ENCODE measurements at places on chromosomes 16 and 17.
A peak's percentile ranks its signal among the peaks of the same experiment; 100 is the strongest.

DNA sequence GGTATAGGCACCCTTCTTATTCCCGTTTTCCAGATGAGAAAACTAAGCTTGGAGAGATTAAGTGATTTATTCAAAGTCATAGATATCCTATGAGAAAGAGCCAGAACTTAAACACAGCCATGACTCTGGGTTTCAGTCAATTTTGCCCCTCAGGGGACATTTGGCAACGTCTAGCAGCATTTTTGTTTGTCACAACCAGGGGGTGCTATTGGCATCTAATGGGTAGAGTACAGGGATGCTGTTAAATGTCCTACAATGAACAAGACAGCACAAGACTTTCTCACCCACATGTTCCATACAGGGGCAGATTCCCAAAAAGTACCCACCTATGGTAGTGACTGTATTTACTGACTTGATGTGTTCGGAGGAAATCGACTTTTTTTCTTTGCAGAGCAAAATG, 4.8 kb upstream of the SHISA9 start:
- DNase-seq, result peak; percentile 37

DNA sequence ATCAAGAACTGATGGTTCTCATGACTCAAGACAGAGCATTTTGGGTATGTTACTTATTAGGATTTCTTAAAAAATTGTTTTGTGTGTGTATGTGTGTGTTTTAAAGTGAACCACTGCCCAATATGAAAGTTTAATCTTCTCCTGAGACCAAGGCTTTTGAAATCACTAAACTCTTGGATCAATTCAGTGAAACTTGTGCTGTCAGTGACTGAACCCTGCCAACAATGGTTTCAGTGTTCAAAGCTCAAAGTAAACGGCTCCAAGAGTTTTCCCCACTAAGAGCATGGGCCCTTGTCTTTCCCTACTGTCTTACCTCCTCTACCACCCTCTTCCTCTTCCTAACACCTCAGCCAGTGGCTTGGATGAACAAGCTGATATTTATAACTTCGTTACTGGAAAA, 22.0 kb downstream of the NFE2L1 start:
- DNase-seq, result no peak

DNA sequence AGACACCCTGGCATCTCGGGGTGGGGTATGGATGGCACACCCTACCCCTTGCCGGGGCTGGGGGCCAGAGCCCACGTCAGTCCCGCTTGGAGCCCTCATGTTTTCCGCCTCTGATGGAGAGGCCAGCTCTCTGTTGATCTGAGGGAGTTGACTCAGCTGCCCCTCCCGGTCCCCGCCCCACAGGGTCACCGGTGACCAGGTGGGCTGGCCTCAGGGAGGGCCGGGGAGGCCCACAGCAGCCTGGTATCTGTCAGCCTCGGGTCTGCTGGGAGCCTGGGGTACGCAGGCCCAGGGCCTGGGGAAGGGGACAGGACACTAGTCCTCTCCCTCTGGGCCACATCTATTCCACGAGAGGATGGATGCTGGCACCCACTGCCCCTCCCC, 109.5 kb upstream of the CIBAR2 start:
- DNase-seq, result no peak

- DNase-seq, result no peak
These were observed 118.2 kb upstream of the KCNJ18 start for GRCh38 chr17:21573961-21574610.

DNA sequence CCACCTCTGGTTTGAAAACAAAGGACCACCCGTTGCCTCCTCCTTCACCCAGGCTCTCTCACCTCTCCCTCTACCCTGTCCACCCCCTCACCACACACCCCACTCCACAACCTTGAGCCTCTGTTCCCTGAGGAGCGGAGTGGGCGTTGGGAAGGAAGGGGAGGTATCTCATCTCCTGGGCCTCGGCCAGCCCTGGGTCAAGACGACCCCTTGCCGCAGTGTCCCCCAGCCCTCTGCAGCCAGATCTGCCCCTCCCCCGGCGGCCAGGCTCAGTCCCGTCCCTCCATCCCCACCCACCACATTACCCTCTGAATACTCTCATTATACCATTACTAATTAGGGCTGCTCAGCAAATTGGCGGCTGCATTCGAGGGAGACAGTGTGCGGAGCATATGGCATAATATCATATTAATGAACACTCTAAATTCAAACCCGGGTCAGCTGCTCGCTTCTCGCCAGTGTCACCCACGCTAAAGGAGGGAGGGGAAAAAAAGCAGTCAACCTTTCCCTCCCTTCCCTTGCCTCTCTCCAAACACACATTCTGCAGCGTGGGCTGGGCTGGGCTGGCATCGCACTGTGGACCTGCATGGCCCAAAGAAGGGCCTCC, 123.2 kb upstream of the LHX1 start:
- no peak for DNase-seq

GRCh38 chr17:144936-145670, 7.7 kb downstream of the SCGB1C2 start:
- no peak for DNase-seq

DNA sequence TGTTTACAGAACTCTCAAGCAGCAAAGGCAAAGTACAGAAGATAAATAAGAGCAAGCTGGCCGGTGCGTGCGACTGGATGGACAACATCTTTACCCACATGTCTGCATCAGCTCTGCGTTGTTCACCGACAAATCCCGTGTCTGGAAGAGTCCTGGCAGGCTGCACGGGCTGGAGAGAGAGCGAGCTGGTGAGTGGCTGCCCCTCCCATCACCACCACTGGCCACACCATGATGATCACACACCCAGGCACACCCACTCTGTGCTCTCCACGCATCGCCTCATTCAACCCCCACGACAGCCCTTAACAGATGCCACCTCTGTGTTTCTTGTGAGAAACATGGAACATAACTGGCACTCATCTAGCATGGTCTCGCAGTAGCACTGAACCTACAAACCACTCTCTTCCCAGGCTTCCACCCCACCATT, 59.2 kb downstream of the ANKRD11 start:
- DNase-seq, result no peak

DNA sequence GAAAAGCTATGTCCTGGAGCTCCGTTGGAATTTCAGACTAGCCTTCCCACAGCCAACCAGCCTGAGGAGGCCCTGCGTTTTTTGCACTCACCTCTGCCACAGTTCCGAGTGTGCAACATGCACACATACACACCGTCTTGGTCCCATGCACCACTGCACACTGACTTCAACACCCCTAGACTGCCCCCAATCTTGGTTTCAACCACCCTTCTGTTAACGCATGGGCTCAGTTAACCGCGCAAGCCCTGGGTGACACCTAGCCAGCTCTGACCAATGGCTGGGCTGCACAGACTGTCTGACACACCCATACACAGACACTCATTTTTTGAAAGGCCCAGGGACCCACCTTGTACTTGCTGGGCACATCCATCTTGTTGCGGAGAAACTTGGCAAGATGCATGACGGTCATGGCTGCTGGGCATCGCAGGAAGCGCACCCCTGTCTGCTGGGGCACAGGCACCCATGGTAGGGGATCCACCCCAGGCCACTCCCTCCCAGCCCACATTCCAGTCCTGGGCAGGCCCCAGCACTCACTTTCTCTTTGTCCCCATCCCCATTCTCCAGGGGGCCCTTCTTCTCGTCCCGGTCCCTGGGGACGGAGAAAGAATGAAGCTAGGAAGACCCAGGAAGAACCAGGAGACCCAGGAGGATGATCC, 8.0 kb downstream of the CISD3 start:
- DNase-seq, result no peak

DNA sequence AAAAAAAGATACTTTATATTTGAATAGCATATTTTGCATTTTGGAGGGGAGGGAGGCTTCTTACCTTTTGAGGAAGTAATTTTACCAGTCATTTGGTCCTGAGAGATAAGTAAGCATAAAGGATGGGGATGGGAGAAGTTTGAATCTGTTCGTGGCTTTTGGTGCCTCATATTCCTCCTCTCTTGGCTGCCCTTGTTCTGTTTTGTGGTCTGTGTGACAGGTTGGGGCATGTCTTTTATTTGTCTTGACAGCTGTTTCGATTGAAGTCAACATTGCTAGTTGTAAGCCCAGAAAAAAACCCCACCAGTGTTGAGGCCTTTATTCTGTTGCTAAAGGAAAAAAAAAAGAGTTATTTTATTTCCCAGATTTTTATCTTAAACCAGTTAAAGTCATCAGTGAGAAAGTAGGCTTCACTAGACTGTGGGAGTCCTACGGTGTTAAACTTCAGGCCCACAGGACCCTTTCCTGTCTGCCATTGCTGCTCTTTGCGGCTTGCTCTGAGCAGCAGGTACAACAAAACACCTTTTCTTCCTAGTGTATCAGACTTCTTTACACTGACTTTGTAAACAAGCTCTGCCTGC, 11.4 kb downstream of the SLC7A6 start:
- DNase-seq, result peak; percentile 98

DNA sequence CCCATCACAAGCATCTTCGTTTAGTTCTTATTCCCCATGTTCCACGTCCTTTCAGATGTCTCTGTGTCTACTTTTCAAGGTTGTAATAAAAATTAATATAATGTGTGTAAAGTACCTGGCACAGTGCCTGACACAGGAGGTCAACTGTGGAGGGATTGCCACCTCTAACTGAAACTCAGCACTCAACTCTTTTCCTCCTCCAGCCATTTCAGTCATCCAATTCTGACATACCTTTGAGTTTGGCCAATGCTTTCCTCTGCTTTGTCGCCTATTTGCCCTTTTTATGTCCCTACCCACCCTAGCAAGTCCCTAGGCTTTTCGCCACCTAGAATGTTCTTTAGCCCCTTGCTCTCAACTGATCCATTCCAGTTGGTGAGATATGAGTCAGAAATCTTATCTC, 1.6 kb downstream of the UBE2Z start:
- DNase-seq, result no peak

- no peak for DNase-seq
These were observed 62.6 kb upstream of the ERN1 start for GRCh38 chr17:64192589-64192988.

GRCh38 chr17:30997270-30997669, 26.4 kb downstream of the RNF135 start:
- DNase-seq, result no peak

DNA sequence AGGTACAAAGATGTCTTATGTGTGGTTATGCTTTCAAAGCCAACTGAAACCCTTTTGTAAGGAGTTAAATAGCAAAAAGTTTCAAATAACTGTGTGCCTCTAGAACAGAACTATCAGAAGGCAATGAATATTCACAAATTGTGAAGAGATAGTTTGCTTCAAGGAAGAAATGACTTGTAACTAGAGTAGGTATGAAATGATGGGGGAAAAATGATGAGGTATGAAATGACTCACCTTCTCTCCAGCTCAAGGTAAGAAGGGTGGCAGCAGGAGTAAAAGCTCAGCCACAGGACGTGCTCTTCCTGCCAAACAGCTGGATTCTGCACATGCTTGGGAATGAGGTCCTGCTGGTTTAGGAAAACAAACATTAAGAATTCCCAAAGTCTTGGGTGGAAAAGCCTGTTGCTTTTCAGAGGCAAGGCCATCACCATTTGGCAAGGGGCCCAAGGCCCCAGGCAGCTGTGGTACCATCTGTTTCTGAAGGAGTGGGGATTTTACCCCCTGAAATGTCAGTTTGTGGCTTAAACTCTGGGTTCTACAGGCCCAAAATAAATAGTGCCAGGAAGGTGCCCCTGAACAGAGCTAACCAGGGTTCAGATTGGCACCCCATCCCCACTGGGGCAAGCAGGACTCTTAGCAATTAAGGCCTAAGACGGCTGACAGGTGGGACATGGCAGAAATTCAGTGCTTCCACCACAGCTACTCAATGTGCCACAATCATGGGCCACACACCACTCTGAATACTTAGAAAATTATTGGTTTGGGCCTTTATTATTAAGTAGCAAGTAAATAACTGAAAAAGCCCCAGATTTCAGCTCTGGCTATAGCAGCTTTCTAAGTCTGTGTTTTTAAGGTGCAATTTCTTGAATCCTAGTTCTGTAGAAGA, 13.3 kb downstream of the HERPUD1 start:
- DNase-seq, result no peak

GRCh38 chr17:6421700-6422604, 13.0 kb downstream of the AIPL1 start:
- DNase-seq, result peak; percentile 71

DNA sequence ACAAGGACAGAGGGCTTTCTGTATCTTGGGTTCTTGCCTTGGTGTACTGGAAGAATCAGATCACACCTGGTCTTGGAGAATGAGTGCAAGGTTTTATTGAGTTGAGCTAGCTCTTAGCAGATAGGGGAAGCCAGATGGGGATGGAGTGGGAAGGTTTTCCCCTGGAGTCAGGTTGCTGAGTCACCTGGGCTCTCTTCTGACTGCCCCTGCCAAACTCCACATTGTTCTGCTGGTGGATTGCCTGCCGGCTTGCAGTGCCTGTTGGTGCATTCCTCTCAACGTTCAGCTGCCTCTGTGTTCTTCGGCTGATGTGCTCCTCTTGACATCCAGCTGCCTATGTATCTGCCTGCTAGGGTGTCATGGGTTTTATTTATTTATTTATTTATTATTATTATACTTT, 1431.1 kb downstream of the CDH8 start:
- DNase-seq, result no peak

GRCh38 chr16:73125850-73126524, 78.1 kb upstream of the ZFHX3 start:
- DNase-seq, result no peak

DNA sequence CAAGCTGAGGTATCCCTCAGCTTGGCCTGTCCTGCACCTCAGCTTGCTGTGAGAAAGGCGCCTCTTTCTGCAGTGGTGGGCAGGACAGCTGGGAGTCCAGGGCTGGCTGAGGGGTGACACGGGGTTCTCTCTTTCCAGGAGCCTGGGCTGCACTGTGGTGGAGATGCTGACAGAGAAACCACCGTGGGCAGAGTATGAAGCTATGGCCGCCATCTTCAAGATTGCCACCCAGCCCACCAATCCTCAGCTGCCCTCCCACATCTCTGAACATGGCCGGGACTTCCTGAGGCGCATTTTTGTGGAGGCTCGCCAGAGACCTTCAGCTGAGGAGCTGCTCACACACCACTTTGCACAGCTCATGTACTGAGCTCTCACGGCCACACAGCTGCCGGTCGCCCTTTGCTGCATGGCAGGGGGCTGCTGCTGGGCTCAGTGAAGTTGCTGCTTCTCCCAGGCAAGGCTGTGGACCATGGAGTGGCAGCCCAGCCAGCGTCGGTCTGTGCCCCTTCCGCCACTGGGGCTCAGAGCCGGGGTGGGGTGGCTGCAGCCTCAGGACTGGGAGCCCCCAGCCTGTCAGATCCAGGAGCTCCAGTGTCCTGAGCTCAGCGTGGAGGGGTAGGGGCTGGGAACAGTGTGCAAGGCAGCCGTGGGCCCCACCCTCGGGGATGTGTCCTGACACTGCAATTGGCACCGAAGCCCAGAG, 6.4 kb downstream of the LIMD2 start:
- DNase-seq, result no peak

- no peak for DNase-seq
These were observed 43.9 kb downstream of the MEAK7 start for GRCh38 chr16:84460406-84461028.

All from KBM-7 (cell line).